ENCODE measurements at places on chromosomes 6 and 20.

- H3K4me1 ChIP-seq: peaks cover 4% of the 10 kb centered on the region
- DNase-seq: no peak
- peaks cover 62% of the 10 kb centered on the region for H3K27me3 ChIP-seq
- no peak overlapping the region for H3K4me3 ChIP-seq
These were observed 15.0 kb downstream of the NR2E1 start for GRCh38 chr6:108180776-108181175.

DNA sequence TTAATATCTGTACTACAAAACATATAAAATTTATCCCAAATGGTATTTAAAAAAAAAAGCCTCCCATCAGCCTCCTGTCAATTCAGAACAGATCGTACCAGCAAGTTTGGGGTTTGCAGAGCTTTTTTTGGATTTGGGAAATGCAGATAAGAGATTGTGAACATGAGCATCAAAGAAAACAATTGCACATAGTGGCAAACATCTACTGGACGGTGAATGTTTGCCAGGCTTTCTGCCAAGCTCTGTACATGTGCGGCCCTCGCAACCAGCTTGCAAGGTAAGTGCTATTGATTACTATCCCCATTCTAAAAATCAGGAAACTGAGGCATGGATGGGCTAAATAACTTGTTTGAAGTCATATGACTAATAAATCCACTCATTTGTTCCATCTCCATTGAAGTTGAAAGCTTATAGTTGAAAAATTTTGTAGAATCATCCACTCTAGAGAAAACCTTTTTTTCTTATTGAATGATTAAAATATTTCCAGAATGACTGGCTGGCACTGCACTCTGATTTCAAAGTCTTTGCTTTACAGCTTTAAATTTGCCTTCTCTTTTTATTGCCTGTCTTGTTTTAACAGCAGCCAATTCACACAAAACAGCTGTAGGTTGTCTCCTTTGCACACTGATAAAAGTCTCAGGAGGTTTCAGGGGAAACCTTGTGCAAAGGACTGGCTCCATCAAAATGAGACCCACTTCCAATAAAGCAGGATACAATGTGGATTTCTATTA lies 37.4 kb upstream of the SIRT5 start:
- no peaks in the 10 kb centered on the region for H3K4me1 ChIP-seq
- H3K27ac ChIP-seq: no peak overlapping the region
- peaks cover 5% of the 10 kb centered on the region for H3K27me3 ChIP-seq

GRCh38 chr6:142500250-142500786 lies 198.5 kb downstream of the ADGRG6 start:
- H3K4me1 ChIP-seq: no peaks in the 10 kb centered on the region
- no peaks in the 10 kb centered on the region for H3K36me3 ChIP-seq
- H3K4me3 ChIP-seq: no peak overlapping the region
- no peak for DNase-seq
- H3K27ac ChIP-seq: no peak overlapping the region

GRCh38 chr20:44683263-44684046 lies 31.7 kb upstream of the CCN5 start:
- H3K27me3 ChIP-seq: peaks cover 2% of the 10 kb centered on the region
- no peak overlapping the region for H3K27ac ChIP-seq
- H3K4me3 ChIP-seq: no peak overlapping the region

- H3K4me1 ChIP-seq: peaks cover 33% of the 10 kb centered on the region
- no peak overlapping the region for H3K27ac ChIP-seq
- peaks cover 4% of the 10 kb centered on the region for H3K27me3 ChIP-seq
- H3K4me3 ChIP-seq: no peak overlapping the region
- H3K36me3 ChIP-seq: no peaks in the 10 kb centered on the region
These were observed 48.9 kb upstream of the ARMC2 start for GRCh38 chr6:108799354-108799717.

- peaks cover 2% of the 10 kb centered on the region for H3K36me3 ChIP-seq
- peaks cover 35% of the 10 kb centered on the region for H3K4me1 ChIP-seq
- peaks cover 2% of the 10 kb centered on the region for H3K27me3 ChIP-seq
These were observed 189.7 kb downstream of the LRFN2 start for GRCh38 chr6:40397287-40398033.

GRCh38 chr6:16985513-16986284 lies 116.2 kb upstream of the STMND1 start:
- DNase-seq: no peak
- no peaks in the 10 kb centered on the region for H3K4me1 ChIP-seq
- peaks cover 22% of the 10 kb centered on the region for H3K27me3 ChIP-seq

All from activated CD4-positive, alpha-beta T cell treated with anti-CD3 and anti-CD28 coated beads, Interleukin-2, amount 10 ng/mL, durations not matched to agents 24 days and 14 days (primary cell).